GOT3 (cell line): ENCODE measurements at places on chromosomes 16 and 17.

DNA sequence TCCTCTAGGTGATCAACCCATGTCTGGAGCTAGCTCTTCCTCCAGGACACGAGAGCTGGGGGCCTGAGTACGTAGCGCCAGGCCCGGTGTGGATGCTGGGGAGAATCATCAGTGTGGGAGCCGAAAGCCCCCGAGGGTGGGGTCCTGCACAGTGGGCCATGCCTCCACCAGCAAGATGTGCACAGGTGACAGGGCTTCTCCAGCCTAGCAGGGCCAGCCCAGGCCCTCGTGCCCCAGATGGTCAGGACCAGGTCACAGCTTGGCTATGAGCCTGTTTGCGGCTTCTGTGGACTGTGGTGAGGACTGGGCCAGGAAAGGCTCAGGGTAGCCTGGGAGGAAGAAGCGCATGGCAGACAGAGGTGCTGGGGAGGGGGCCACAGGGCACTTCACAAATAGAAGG is 7.8 kb downstream of the MPG start:
- DNase-seq, result no peak

- DNase-seq, result no peak
Measured at GRCh38 chr16:87782033-87782432, 16.2 kb upstream of the KLHDC4 start.

DNA sequence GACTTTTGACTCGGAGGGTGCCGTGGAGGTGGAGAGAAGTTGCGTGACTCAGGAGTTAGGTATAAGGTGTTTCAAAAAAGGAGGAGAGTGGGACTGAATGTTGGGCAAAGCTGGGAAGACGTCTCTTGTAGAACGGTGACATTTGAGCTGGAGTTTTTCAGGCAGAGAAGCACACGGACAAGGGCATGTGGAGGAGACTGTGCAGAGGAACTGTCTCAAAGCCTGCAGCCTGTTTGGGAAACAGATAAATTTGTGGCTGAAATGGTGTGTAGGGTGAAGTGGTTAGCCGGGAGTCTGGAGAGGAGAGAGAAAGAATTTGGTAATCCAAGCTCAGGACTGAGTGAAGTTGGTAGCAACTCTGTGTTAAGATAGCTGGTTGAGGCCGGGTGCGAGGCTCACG is 9.8 kb downstream of the USP10 start:
- DNase-seq, result no peak

- no peak for DNase-seq
Measured at GRCh38 chr17:39756380-39757079, 18.8 kb downstream of the GRB7 start.

DNA sequence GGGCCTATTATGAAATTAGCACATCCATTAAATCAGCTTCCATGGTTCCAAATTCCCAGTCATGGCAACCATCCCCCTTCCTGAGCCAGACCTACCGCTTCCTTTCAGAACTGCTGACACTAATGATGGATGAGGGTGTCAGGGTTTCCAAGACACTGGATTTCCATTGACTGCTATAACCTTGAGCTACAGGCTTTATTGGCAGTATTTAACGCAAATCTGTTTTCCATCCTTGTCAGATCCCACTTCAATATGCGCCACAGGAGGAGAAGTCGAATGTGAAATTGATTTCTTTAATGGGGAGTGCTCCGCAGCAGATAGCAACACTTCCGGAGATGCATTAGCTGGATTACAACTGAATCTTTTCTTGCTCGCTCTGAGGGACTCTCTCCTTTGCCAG is 197.1 kb downstream of the HS3ST4 start:
- no peak for DNase-seq

- no peak for DNase-seq
Measured at GRCh38 chr17:49114703-49115102, 17.9 kb upstream of the B4GALNT2 start.

- no peak for DNase-seq
Measured at GRCh38 chr16:70375636-70376611, 29.2 kb downstream of the DDX19A start.

DNA sequence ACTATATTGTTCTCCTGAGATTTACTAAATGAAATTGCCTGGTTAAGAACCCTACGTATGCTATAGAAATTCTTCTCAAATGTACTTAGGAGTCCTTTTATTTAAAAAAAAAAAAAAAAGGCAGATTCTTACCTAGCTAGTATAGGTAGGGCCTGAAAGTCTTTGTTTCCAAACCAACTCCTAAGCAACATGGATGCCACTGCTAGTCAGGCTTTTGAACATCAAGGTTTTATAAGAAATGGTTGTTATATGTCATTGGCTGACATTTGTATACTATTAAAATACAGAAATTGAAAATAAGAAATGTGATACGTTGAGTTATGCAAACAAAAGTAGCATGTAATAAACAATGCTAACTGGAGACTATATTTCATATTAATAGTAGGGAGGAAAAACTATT is 1.2 kb downstream of the EVI2A start:
- DNase-seq, result no peak

DNA sequence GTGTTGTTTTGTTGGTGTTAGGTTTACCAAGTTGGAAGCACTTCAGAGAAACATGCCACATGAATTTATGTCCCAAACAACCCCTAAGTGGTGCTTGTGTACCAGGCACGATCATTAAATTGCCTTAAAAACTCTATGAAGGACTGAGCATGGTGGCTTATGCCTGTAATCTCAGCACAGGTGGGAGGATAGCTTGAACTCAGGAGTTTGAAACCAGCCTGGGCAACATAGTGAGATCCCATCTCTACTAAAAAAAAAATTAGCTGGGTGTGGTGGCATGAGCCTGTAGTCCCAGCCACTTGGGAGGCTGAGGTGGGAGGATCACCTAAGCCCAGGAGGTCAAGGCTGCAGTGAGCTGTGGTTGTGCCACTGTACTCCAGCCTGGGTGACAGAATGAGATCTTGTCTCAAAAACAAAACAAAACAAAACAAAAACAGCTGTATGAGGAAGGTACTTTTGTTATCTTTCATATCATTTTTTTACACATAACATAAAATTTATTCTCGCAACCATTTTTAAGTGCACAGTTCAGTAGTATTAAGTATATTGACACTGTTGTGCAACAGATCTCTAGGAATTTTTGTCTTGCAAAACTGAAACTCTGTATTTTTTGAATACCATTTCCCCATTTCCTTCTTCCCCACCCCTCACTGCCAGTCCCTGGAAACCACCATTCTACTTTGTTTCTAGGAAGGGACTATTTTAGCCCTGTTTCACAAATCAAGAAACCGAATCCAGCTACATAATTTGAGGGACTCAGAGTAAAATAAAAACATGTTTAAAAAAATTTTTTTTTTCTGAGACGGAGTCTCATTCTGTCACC is 14.3 kb upstream of the RBBP6 start:
- no peak for DNase-seq

- no peak for DNase-seq
Measured at GRCh38 chr16:90015586-90016338, 3.5 kb downstream of the DBNDD1 start.

- no peak for DNase-seq
Measured at GRCh38 chr17:50689956-50690886, 17.5 kb downstream of the ANKRD40 start.

DNA sequence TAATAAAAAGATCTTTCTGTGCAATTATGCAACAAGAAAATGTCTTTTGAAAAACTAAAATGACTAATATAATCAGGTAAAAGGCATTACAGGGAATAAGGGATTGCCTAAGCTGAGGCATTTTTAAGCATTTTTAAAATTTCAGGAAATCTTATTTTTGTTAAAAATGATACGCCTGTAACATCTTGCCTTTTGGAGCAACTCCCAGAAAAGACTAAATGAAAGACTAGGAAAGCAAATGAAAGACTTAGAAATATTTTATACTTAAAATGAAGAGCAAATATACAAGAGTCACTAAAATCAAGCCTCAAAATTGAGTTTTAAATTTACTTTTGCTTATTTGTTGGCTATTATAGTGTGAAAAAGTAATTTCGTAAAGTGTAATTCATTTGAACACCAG is 55.8 kb downstream of the DUSP14 start:
- DNase-seq, result no peak

DNA sequence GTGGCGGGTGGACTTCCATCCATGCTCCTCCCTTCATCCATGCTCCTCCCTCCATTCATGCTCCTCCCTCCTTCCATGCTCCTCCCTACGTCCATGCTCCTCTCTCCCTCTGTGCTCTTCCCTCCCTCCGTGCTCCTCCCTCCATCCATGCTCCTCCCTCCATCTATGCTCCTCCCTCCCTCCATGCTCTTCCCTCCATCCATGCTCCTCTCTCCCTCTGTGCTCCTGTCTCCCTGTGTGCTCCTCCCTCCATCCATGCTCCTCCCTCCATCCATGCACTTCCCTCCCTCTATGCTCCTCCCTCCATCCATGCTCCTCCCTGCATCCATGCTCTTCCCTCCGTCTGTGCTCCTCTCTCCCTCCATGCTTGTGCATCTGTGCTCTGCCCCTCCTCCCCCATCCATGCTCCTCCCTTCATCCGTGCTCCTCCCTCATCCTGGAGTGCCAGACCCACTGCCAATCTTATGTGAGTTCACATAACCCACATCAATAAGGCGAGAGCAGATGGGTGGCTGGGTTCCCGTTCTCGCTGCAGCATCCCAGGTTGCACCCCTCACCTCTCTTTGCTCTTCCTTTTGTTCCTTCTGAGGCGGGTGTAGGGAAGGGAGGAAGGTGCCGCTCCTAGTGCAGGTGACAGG is 22.8 kb downstream of the KSR1 start:
- DNase-seq, result no peak

DNA sequence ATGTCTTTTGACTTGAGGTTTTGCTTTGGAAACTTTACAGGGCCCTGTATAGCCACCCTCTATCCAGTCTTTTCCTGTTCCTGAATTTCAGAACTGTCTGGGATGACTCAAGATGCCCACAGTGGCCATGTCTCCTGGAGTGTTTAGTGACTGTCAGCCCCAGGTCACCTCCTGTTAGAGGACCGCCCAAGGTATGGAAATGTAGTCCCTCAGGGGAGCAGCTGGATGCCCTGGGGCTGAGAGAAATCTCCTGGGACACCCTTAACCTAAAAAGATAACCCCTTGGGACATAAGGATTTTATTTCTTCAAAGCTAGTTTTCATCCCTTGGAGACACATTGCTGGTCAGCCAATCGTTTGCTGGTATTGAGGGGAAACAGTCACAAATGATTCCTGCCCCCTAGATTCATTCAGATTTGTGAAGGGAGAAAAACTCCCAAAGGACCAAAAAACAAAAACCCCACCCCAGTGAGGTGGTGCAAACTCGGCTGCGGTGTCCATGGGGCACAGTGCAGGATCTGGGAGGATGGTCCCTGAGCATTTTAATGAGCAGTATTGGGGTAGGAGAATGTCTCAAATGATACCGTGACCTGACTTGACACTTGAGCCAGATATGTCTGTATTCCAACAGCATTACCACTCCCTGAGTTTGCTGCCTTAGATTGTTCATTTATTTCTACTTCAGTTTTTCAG is 1.7 kb downstream of the ZNF267 start:
- DNase-seq, result no peak

DNA sequence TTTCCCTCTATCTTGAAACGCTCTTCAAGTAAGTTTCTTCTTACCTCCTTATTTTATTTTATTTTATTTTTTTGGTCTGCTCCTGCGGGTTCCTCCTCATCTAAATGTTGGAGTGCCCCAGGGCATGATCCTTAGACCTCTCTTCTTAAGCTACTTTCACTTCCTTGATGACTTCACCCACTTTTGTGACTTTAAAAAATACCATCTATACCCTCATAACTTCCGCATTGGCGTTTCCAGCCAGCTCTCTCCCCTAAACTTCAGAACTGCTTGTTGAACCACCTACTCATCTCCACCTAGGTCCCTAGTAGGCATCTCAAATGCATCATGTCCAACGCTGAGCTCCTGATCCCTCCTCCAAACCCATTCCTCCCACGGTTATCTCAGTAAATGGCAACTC is 51.4 kb upstream of the NFAT5 start:
- DNase-seq, result no peak

DNA sequence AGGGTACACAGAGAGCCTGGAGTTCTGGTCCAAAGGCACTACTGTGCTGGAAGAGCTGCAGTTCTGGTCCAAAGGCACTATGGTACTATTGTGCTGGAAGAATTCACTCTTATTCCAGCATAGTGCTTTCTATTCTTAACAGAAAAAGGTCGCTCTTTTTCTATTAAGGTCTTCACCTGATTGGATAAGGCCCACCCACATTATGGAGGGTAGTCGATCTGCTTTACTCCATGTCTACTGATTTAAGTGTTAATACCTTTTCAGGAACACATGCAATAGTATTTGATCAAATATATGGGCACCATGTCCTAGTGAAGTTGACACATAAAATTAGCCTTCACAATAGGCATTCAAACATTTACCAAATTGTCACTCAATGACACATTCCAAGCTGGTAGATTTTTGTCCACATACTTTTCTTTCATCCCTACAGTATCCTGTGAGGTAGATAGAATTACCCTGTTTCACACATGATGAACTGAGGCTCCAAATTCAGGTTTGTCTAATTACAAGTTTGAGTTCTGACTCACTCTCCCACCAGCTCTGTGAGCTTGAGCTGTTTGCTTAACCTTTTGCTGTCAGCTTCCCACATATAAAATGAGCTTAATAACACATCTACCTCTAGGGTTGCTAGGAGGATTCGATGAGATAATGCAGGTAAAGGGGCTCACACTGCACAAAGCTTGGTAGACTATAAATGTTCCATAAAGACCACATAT is 129.9 kb downstream of the AIPL1 start:
- DNase-seq, result no peak

- DNase-seq, result peak; percentile 73
Measured at GRCh38 chr16:89921702-89922476, 1.3 kb upstream of the TUBB3 start.

DNA sequence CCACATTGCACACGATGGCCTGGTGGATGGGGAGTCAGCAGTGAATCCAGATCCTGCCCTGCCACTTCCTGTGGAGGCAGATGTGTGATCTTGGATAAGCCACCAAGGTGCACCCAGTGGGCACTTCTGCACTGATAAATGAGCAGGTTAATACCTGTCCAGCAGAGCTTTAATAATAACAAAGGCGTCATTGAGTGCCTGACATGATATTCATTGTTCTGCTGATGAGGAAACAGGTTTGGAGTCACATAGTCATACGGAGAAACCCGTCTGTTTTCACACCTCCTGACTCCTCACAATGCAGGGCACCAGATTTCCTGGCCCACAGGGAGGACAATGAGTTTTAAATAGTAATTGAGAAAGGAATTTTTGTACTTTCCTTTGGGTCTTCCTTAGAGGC is 324.6 kb upstream of the CDH5 start:
- DNase-seq, result no peak

GRCh38 chr17:74529243-74529642 is 2.0 kb downstream of the CD300LB start:
- DNase-seq, result no peak

DNA sequence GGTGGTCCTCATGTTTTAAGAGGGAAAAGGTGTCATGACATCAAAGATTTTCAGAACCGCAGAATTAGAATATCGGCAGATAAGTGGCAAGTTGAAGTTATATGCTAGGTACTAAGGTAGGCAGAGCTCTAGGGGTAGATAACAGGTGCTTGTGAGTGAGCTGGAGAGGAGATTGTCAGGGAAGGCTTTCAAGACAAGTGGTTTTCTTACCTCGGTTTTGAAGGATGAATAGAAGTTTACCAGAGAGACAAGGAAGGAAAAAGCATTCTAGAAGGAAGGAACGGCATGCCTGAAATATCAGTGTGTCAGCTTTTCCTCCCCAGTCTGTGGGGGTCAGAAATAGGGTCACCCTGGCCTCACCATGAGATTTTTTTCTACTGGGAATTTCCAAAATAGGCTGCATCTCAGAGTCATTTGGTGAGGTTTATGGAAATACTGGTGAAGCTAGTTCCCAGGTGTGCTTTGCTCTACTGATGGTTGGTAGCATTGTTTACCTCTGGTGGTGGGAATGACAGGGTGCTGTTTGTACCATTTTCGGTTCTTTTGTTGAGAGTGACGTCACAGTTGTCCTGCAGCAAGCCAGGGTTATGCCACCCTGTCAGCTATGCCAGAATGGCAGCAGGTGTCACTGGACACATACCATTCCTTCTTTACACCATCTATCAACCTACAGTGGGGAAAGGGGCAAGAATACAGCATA is 112.5 kb downstream of the MSI2 start:
- no peak for DNase-seq
